ENCODE measurements at places on chromosomes 11 and 22. TPM values are rescaled to one million over a fixed set of nuclear protein-coding genes. Genes with fewer than 3 reads are reported as not detected.

DNA sequence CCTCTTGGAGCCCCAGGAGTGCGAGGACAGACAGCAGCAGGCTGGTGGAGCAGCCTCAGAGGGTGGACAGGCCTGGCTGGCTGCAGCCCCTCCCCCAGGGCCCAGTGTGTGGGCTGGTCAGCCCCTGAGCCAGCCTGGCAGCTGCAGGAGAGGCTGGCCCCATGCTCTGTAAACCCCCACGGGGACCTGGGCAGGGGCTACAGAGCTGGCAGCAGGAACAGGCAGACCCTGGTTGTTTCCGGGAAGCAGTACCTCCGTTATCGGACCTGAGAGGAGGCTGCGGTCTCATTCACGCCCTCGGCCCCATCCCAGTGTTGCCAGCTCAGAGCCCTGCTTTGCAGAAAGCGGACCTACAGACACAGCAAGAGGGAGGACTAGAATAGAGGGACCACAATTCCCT, 38.5 kb upstream of the COMT start:
- no peak for DNase-seq

- no peak for DNase-seq
Measured at GRCh38 chr11:61292356-61292755, 2.8 kb downstream of the VWCE start.

- no peak for DNase-seq
Measured at GRCh38 chr11:34068111-34068510, 16.6 kb downstream of the CAPRIN1 start.

DNA sequence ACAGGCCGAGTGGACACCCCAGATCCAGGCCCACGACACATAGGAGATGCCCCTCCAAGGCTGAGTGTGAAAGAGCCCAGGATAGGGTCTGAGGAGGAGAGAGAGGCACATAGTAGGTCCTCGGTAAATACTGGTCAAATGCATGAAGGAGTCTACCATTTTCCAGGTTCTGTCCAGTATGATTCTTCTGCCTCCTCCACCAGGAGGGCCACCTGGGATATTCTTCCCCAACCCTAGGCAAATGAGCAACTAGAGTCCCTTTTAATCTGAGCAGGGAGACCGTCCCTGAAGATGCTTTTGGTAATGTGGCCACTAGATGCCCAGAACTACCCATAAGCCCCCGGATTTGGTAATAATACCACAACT, 6.7 kb downstream of the PDGFB start:
- DNase-seq, result no peak

DNA sequence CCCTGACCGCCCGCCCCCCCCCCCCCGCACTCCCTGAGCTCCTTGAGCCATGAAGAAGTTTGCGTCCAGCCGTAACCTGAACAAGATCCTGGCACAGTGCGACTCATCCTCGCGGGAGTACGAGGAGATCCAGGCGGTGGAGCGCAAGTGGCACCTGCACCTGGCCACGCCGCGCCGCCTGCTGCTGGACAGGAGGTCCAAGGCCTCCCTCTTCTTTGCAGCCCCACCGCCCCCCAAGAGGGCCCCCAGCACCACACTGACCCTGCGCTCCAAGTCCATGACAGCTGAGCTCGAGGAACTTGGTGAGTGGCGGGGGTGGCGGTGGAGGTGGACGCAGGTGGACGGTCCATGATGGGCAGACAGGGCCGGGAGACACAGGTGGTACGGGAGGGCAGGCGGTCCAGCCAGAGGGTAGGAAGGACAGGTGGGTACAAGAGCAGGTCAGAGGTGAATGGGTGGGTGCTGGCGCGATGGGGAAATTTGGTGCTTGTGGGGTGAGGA, 32.1 kb upstream of the ACR start:
- DNase-seq, result no peak

- DNase-seq, result no peak
Measured at GRCh38 chr11:134040386-134041302, 28.2 kb upstream of the JAM3 start.

DNA sequence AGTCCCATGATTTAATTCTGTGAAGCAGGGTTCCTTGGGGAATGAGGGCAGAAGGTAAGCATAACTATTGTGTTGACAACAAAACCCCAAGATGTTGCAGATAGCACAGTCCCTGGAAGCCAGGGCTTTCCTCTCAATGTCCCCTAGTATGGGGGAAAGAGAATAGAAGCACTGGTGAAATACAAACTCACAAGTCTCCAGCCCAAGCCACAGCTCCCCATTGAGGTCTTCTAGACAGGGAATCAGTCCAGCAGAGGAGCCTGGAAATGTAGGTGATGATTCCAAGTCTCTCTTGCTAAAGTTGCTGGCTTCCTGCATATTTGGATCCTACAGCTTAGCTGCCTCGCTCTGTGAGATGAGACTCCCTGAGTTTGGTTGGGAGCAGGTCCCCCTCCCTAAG, 31.7 kb upstream of the DRD2 start:
- DNase-seq, result no peak

DNA sequence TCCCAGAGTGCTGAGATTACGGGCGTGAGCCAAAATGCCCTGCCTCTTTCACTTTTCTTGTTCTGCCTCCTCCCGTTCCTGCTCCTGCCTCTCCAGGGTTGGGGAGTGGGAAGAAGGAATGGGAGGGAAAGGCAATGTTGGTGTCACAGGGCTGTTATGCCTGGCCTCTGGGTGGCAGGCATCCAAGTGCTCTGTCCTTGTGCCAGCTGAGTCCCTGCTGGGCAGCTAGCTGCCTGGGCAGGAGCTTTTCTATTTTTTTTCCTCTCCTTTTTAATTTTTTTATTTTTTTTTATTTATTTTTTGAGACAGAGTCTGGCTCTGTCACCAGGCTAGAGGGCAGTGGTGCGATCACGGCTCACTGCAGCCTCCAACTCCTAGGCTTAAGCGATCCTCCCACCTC, 4.1 kb upstream of the SAC3D1 start:
- peak; percentile 54 for DNase-seq

- no peak for DNase-seq
Measured at GRCh38 chr11:116535994-116536393, 236.8 kb downstream of the BUD13 start.

GRCh38 chr22:47736186-47737034, 974.0 kb downstream of the TBC1D22A start:
- no peak for DNase-seq

DNA sequence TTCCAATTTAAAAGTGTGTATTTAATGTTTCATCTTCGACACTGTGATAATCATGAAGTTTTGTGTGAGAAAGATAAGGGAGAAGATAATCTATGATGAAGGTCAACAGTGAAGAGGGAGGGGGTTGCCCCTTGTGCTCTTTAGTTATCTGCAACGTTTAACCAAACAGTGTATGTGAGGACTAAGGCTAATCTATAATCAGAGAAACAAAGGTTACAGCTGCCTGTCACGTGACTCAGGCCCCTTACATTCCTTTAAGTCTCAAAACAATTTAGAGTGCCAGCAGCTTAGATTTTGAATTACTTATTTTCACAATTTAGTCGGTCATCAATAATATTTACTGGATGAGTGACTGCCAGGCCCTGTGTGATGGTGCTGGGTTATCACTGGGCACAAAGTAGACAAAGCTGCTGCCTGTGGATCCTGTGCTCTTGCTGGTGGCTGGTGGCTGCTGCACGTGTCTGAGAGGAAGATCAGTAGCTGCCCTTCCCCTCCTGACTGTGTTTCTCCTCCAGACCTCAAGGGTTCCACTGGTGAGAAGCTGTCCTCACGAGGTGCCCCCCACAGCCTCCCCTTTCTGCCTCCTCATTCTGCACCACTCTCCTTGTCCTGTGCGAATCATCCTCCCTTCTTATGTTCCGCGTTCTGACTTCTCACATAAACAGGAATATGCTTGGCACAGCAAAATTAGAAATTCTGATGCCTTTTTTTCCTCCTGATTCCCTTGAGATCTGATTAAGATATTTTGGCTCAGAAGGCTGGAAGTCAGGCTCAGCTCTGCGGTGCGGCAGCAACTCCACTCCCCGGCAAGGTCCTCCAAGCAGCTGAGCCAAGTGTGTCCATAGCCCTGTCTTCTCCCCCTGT, 331.1 kb upstream of the B3GAT1 start:
- DNase-seq, result peak; percentile 4

DNA sequence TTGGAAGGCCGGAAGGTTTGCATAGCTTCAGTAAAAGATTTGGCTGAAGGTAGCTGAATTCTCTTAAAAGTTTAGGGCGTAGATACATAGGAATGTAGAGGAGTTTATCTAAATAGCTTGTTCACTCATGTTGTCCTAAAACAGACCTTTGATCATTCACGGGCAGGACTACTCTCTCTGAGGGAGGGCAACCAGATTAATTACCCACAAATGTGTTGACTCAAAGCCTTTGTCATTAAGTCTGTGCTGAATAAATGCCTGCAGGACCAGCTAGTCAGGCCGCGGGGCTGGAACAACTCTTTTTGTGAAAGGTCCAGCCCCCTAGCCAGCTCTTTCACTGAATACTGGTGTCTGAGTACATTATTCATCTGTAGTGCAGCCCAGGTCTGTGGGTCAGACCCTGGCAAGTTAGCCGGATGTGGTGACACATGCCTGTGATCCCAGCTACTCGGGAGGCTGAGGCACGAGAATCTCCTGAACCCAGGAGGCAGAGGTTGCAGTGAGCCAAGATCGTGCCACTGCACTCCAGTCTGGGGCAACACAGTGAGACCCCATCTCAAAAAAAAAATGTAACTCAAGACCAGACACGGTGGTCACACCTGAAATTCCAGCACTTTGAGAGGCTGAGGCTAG, 2.8 kb upstream of the FADD start:
- DNase-seq, result no peak

GRCh38 chr22:20036084-20036482, 15.2 kb downstream of the TANGO2 start:
- no peak for DNase-seq

DNA sequence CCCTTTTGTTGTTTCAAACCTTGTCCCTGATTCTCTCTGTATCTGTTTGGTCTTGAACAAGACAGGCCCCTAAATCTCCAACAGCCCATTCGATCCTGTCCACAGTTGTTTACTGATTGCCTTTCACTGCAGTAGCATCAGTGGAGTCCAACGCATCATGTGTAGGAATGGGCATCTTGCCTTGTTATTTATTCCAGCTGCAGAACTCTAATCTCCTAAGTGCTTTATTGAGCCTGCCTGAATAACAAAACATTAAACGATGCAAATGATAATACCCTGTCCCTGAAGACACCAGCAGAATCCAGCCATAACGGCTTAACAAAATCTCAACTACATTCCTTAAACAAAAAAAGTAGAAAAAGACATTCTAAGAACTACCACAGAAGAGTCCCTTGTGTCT, 50.1 kb downstream of the SLC35F2 start:
- DNase-seq, result no peak

- no peak for DNase-seq
Measured at GRCh38 chr11:37109286-37109585, 511.2 kb upstream of the RAG2 start.

DNA sequence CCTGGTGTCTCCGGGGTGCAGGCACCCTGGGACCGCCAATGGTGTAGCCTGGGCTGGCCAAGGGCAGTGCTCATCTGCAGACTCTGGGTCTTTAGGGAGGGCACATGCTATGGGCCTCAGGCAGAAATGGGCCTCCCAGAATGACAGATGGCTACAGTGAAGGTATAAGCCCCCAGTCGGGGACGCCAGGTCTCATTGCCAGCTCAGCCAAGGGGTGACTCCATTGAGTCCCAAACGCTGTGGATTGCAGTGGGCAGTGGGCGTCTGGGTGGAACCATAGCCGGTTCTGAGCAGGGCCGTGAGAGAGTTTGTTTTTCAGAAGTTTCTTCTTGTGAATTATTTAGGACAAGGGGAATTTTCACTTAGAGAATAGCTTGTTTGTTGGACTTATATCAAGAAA, 516.9 kb downstream of the TBC1D22A start:
- DNase-seq, result no peak

GRCh38 chr22:45783690-45784089, 112.1 kb downstream of the ATXN10 start:
- no peak for DNase-seq

DNA sequence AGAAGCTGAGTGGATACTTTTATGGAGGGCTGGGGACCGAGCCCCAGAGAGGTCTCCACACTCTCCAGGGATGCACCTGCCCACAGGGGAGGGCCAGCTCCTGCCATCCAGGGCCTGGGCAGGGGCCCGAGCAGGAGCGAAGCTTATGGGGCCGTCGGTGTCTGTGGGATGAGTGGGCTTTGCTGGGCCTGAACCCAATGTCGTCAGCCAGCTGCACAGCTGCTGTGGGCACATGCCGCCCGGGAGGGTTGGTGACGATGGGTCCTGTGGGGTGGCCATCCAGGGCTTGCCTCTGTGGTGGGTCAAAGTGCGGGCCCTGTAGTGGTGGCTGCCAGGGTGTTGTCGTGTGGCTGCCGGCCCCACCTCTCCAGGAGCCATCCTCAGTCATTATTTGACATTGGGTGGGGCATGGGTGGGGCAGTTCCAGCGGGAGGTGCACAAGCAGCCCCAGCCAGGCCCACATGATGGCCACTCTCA, 447.1 kb downstream of the TBC1D22A start:
- DNase-seq, result no peak

DNA sequence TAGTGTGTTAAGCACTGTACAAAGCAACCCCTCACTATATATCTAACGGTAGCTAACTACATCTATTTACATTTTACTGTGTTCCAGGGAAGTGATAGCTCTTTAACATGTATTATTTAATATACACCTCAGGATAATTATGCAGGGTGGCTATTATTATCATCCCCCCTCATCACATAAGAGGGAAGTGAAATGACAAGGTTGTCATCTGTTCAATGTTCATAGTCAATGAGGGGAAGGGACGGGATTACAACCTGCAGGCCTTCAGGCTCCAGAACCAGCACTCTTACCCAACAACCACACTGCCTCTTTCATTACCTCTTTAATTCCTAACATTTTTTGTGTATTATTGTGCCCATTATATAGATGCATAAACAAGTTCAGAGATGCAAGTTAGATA, 238.7 kb upstream of the ANO3 start:
- DNase-seq, result no peak

- peak; percentile 9 for DNase-seq
Measured at GRCh38 chr11:414318-414857, 411 bp downstream of the SIGIRR start.

GRCh38 chr22:36220451-36220921, 18.8 kb downstream of the APOL2 start:
- DNase-seq, result peak; percentile 35

DNA sequence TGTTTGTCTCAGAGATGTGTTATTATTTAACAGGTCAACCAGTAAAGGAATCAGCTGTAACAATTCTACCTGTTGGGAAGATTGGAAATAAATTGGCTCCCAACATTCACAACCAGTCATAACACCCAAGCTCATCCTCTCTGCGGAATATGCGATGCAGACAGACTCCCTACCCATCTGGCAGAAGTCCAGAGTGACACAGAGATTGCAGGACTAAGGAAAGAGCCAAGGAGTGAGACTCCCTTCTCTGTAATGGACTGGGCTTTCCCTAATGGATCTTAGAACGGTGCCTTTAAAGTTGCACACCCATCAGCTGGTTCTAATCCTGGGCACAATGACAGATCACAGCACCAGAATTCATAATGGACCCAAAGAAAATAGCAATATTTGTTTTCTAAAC, 27.8 kb upstream of the UBASH3B start:
- DNase-seq, result no peak

LRRC74B gene
- not detected for total RNA-seq

OR6A2 gene
- total RNA-seq, result not detected

PDE2A gene
- 22.5 TPM for total RNA-seq

NAALADL1 gene
- 5.2 TPM for total RNA-seq

KCNK4 gene
- total RNA-seq, result not detected

MUC15 gene
- not detected for total RNA-seq

BTG4 gene
- not detected for total RNA-seq

OR5D14 gene
- not detected for total RNA-seq

GGT5 gene
- 15.5 TPM for total RNA-seq

WNT11 gene
- total RNA-seq, result 9.2 TPM

SORL1 gene
- total RNA-seq, result 4.8 TPM

PRODH gene
- total RNA-seq, result 22.7 TPM

PANX3 gene
- total RNA-seq, result not detected
